Astrocyte (in vitro differentiated cells and primary cell): ENCODE measurements at places on chromosomes 4 and X. TPM values are rescaled to one million over a fixed set of nuclear protein-coding genes. Genes with fewer than 3 reads are reported as not detected.
A peak's percentile ranks its signal among the peaks of the same experiment; 100 is the strongest.

- no peak for DNase-seq
Measured at GRCh38 chr4:48138936-48139335, 4.9 kb upstream of the TXK start.

DNA sequence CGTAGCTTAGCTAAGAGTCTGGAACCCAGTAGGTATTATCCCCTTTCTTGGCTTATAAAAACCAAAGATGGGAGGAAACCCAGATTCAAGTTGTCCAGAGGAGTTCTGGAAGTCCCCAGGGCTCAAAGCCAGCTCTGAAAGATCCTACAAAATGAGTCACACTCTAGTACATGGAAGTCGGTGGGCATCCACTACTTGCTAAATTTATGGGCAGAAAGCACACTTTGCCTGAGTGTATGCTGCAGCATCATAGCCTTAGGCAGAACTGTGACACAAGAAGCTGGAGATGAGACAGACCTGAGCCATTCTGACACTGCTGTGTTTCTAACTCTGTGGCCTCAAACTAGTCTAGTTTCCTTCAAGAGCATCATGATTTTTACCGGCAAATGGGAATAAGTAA lies 429.3 kb downstream of the AFF2 start:
- DNase-seq, result peak; percentile 36

DNA sequence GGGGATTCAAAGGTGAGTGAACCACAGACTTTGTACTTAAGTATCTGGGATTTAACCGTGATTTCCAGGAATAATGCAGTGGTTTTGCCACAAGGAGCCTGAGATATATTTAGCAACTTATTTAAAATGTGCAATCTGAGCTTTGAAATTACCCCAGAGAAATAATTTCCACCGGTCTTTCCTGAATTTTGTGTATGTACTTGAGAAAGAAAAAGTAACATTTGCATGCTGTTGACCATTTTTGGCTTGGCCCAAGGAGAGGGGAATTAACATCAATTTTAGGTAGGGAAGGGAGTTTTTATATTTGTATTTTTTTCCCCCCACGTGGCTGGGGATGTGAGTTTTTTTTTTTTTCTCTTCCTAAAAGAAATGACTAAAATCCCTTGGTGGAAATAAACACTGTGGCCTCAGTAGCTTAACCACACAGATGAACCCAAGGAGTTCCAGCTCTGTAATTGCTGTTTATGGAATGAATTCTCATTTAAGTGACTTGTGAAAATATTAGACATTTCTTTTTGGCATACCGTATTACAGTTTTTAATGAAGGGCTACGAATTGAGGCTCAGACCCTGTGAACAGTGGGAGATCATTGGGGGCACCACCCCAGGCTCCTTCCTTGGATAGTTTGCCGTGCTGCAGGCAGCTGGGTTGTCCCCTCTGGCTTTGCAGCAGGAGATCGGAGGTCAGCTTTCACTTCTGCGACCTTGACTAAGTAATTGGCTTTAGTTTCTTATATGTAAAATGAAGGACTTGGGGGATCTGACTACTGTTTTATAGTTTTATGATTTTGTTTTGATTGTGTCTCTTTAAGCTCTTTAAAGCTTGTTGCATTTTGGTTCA lies 116.1 kb downstream of the ARHGAP10 start:
- no peak for DNase-seq

DNA sequence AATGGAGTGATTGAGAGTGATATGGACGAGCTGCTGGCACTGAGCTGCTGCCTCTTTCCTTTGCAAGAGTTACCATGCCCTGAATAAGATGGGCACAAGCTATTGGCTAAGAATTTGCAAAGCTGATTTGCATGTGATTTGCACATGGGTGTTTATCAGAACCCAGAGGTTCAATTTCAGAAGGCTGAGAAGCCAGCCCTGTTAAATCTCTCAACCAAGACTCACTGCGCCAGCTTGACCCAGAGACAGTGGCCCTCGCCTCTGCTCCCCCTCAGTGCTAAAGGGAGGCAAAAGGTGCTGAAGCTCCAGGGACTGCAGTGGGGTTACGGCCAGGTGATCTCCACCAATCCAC lies 701 bp downstream of the ARHGAP4 start:
- no peak for DNase-seq

DNA sequence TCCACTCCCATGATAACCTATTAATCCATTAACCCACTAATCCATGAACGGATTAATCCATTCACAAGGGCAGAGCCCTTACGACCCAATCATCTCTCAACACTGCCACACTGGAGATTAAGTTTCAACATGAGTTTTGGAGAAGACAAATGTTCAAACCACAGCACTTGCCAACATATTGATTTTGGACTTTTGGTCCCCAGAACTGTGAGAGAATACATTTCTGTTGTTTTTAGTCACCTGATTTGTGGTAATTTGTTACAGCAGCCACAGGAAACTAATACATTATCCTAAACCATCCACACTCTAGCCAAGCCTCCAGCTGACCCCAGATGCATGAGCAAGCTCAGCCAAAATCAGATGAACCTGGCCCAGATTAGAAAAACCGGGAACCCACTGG lies 22.4 kb downstream of the SEC24D start:
- DNase-seq, result no peak

- peak; percentile 81 for DNase-seq
Measured at GRCh38 chr4:141905751-141906150, 269.4 kb downstream of the IL15 start.

DNA sequence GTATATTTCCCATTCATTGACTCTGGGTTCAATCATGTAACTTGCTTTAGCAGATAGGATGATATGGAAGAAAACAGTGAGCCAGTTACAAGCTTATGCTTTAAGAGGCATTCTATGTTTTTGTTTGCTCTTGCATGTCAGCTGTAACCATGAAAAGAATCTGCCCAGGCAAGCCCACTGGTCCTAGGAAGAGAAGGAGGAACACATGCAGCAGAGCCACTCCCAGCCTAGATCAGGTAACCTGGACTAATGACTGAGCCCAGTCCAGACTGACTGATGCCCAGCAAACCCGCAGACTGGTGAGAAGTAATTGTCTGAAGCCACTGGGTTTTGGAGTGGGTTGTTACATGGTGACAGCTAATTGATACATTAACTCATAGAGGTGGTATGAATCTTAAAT lies 167.9 kb downstream of the COL4A6 start:
- DNase-seq, result no peak

DNA sequence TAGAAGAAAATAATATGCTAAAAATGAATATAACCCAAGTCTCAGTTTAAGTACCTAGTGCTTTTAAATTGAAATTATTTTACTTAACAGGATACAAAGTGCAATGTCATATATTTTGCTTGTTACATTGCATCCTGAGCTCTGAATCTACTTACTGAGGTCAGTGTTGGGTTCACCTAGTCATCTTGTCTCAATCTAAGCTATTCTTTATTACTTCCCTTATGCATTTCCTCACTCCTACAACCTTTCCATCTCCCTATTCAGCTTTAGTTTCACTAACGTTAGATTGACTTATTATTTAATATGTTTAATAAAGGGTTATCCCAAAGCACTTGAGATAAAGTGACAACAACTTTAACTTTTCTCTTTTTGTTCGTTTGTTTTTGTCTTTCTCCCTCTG lies 483.7 kb downstream of the FSTL5 start:
- DNase-seq, result no peak

Gene LYAR
- total RNA-seq, result 12.0 and 13.5 TPM in 2 replicates

Gene GPRASP1
- total RNA-seq, result 2.3 and 2.7 TPM in 2 replicates

Gene CYP4V2
- 9.1 and 10.3 TPM in 2 replicates for total RNA-seq

Gene SUPT20HL1
- not detected in 2 replicates for total RNA-seq

Gene ANOS1
- total RNA-seq, result 10.0 and 15.3 TPM in 2 replicates

Gene SYTL4
- 3.3 and 4.1 TPM in 2 replicates for total RNA-seq

Gene CHIC2
- total RNA-seq, result 38.2 and 40.6 TPM in 2 replicates
